ENCODE measurements at places on chromosomes 3 and 15.

DNA sequence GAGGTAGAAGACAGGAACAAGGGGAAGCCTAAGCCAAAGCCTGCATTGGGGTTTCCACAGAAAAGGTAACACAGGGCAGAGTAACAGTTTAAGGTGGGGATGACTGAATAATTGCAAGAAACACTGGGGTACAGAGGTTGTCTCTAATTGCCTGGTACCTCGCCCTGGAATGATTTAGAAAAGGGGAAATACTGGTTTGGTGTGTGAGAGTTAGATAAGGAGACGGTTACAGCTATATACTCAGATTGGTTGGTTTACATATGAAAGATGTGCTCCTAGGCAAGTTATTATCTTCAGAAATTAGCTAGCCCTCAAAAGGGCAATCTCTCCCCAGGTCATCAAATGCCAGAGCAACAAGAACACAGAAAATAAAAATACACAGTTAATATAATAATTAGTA, 58.8 kb downstream of the SMARCC1 start:
- DNase-seq = no peak

- no peak for DNase-seq
Observed at GRCh38 chr15:93103823-93104222, 14.8 kb upstream of the RGMA start.

GRCh38 chr15:45456212-45457106, 66.1 kb downstream of the SLC30A4 start:
- DNase-seq = no peak

DNA sequence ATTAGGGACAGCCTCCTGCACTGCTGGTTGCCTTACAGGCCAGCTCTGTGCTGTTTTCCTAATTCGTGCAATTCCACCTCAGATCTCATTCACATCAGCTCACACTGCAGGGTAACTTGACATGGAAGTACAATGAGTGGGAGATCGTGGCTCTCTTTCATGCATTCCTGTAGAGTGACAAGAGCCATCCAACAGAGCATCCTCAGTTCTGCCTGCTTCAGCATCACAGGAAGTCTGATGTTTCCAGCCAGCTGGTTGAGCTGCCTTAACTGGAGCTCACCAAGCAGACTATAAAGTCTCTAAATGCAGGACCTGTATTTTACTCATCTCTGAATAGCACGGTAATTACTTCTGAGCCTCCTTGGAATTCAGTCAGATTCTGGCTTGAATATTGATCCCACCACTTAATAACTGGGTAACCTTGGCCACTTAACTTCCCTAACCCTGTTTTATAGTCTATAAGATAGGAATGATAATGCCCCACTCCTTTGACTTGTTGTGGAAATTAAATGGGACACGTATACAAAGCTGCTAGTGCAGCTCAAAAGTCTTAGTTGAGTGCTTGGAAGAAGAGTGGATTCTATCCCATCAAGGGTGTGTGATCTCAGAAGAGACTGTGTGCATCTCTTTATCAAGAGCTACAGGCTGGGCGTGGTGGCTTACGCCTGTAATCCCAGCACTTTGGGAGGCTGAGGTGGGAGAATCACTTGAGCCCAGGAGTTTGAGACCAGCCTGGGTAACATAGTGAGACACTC, 1.4 kb upstream of the DIS3L start:
- DNase-seq = no peak

DNA sequence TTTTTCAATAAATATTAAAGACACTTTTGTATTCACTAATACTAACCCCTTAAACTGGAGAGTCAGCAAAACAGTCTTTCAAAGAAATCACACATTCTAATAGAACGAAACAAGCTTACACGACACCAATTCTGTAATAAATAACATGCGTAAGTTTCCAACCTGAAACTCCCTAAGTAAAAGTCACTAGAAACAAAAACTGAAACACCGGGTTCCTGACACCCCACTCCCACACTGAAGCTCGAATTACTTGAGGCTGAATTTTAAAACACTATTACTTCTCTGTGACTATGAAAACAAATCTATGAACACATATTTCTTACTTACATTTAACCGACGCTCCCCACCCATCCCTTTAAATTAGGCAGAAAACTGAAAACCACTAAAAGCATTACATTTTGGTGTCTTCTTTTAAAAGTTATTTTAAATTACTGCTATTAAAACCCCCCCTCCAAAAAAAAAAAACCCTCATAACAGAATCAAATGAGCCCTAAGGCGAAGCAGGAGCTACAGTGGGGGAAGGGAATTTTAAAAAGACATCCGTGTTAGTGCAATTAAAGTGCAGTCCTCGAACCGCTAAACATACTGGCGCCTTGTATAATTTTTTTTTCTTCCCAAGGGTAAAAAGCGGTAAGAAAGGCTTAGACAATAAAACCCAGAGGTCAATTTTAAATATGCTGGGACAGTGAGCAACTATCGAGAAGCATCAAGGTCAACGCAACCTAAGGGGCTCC, 878 bp downstream of the SPPL2A start:
- no peak for DNase-seq

- no peak for DNase-seq
Observed at GRCh38 chr15:92149465-92149864, 244.2 kb upstream of the ST8SIA2 start.

GRCh38 chr15:95715906-95716656, 614.4 kb upstream of the NR2F2 start:
- no peak for DNase-seq

- DNase-seq = no peak
Observed at GRCh38 chr15:42576040-42576594, 711 bp downstream of the STARD9 start.

- DNase-seq = no peak
Observed at GRCh38 chr3:176628101-176628639, 569.1 kb downstream of the TBL1XR1 start.

DNA sequence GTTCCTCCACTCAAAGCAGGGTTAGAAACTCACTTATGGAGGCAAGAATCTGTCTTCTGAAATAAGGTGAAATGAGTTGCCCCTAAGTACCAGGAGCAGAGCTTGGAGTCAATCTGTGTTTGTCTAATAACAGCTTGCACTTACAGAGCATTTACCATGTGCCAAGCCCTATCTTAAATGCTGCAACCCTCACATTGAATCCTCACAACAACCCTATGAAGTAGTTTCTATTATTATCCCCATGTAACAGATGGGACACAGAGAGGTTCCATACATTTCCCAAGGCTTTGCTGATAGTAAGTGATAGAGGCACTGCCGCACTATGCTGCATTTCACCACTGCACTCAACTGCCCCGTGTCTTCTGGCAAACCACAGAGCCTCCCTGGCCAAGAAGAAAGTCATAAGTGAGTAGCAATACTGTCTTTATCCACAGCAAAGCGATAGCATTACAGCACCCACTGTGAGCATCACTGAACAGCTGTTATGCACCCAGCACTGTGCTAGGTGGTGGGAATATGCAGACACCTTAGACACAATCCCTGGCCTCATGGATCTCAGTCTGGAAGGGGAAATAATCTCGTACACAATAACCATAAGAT, 141.5 kb downstream of the SSR3 start:
- no peak for DNase-seq

- no peak for DNase-seq
Observed at GRCh38 chr15:93206893-93207292, 117.9 kb upstream of the RGMA start.

DNA sequence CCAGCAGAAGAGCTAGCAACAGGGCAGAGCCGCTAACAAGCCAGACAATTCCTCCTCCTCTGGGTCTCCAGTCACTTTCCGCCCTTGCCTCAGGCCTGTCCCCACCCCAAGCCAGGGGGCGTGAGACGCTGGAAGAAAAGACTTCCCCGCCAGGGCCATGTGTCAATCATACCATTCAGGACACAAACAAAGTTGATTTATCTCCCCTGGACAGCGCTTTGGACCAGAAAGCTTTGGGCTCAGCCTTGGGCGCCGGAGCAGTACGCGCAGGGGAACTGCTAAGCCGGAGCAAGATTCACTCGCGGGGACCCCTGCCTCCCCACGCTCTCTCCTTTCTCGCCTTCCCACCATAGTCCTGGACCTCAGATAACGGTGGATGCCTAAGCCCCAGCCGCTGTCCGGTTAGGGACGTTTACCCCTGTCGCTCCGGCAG, 479 bp downstream of the LRRC2 start:
- no peak for DNase-seq

DNA sequence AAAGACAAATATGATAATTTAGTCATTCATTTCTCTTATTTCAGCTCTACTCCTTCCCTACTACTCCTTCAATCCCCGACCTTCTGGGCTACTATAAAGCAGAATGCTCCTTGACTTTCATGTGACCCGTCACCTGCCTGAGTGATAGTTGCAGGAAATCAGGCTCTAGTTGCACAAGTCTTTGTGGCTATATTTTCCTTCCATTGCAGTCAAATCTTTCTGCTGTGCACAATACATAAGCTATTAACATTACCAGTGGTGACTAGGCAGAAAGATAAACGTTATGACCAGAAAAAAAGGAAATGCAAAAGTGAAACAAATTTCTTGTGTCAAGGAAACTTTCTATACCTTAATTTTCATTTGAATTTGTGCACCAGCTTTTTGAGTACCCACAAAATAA, 2.3 kb downstream of the SUCNR1 start:
- DNase-seq = no peak

- no peak for DNase-seq
Observed at GRCh38 chr15:35166730-35167359, 81.8 kb upstream of the NANOGP8 start.

DNA sequence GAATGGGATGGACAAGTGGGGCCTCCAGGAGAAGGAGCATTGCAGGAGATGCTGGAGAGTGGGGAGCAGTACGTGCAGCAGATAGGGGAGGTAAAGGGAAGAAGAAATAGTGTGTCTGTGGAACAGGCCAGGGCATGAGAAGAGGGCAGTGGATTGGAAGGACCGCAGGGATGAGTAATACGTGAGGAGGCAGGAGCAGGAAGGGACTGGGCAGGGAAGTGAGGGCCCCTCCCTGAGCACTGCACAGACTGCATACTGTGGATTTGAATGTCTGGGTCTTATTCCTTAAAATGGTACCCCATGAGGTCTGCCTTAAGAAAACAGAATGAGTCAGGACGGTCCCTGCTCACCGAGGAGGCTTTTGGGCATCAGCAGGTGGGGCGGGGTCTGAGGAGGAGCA, 210.0 kb upstream of the NDN start:
- DNase-seq = no peak

DNA sequence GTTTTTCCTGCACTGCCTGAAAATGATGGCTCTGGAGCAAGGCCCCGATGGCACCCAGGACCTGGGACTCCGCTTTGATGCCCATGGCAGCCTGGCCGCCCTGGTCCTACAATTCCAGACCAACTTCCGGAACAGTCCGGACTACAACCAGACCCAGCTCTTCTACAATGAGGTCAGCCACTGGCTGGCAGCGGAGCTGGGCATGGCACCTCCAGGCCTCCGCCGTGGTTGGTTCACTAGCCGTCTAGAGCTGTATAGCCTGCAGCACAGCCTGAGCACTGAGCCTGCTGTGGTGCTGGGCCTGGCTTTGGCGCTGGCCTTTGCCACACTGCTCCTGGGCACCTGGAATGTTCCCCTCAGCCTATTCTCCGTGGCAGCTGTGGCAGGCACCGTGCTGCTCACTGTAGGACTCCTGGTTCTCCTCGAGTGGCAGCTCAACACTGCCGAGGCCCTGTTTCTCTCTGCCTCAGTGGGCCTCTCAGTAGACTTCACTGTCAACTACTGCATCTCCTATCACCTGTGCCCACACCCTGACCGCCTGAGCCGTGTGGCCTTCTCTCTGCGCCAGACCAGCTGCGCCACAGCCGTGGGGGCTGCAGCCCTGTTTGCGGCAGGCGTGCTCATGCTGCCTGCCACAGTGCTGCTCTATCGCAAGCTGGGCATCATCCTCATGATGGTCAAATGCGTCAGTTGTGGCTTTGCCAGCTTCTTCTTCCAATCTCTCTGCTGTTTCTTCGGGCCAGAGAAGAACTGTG, 10.9 kb downstream of the DISP2 start:
- DNase-seq = no peak

GRCh38 chr15:97959724-97960363, 659 bp upstream of the ARRDC4 start:
- no peak for DNase-seq

GRCh38 chr3:46453526-46454208, 11.0 kb downstream of the LTF start:
- DNase-seq = no peak

DNA sequence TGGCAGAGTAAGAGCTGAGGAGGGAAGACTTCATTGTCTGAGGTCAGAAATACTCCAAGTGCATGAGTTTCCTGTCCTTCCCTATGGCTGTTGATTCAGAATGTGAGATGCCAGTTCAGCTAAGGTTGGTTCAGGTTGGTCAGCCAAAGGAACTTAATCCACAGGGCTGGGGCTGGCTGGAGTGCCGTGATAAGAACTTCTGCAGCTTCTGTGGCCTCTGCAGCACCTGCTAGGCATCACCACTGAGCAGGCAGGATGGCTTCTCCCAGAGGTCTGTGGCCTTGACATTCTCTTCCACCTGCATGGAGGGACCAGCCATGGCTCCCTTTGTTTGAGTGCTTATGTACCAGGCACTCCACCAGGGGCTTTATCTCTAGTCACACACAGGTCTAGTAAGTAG, 109.5 kb upstream of the PLXNA1 start:
- no peak for DNase-seq

DNA sequence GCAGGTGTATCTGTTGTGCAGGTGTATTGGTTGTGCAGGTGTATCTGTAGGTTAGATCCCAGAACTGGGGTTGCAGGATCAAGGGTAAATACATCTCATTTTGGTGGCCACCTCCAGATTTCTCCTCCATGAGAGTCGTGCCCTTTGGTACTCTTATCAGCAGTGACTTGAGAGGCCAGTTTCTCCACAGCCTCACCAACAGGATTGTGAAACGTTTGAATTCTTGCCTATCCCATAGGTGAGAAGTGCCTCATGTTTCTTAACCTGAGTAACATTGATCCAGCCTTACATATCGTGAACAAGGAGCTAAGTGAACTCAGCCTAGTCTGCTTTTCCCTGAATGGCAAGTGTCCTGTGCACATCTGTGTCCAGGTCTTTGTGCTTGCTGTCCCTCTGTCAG, 55.4 kb downstream of the CMTM8 start:
- no peak for DNase-seq

GRCh38 chr15:95929232-95929846, 401.2 kb upstream of the NR2F2 start:
- no peak for DNase-seq

GRCh38 chr15:35436422-35436821, 109.5 kb downstream of the DPH6 start:
- no peak for DNase-seq

DNA sequence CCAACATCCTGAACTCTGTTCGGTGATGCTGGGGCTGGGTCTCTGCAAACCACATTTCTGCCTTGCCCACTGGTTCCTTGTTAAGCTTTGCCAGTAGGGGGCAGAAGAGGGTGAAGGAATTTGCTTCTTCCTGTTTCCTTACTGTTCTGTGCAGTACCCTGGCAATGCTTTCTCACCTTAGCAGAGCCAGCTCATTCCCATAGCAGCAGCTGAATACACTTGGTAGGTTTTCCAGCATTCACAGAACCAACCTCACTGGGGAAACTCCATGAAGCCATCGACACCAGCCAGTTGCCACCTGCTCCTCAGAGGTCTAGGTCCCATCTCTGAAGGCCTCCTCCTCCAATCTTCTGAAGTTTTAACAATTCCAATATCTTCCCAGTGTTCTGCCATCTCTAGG, 308.4 kb downstream of the PDCD6IP start:
- no peak for DNase-seq

All from NCI-H187 (cell line).